ENCODE measurements at places on chromosomes 5 and 9.

- no peak for DNase-seq
Measured at GRCh38 chr5:41966401-41967105, 41.5 kb downstream of the FBXO4 start.

GRCh38 chr9:107472581-107473340, 16.8 kb downstream of the KLF4 start:
- DNase-seq, result no peak

DNA sequence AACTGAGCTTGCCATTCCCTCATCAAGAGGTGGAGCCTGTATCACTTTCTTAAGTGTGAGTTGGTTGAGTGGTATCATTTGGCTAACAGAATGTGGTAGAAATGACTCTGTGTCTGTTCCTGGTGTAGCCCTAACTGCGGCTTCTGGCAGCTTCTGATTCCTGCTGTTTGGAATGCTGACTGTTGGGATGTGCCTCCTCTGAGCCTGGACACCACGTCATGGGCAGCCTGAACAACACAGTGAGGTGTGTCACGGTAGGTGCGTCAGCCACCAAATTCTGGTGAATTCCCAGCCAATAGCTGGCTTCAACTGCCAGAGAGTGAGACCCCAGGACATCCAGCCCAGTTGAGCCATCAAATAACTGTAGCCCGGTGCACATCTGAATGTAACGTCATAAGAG, 6.1 kb upstream of the C9orf152 start:
- no peak for DNase-seq

- DNase-seq, result no peak
Measured at GRCh38 chr5:50867140-50867539, 200.7 kb downstream of the PARP8 start.

DNA sequence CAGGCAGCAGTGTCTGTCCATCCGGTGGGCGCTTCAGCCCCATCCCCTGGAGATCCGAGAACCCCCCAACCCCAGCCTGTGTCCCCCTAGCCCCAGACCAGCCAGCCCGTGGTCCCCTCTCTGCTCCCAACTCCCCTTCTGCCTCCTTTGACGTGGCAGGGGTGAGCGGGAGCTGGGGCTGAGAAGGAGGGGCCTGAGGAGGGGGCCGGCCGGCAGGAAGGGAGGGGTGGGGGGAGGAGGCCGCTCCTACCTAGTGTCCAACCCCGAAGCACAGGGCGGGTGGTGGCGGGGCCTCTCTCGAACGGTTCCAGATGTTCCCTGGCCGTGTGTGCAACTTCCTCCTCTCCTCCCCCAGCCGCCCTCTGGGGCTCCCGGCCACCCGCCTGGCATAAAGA, 31.0 kb downstream of the GOLGA2 start:
- DNase-seq, result no peak

DNA sequence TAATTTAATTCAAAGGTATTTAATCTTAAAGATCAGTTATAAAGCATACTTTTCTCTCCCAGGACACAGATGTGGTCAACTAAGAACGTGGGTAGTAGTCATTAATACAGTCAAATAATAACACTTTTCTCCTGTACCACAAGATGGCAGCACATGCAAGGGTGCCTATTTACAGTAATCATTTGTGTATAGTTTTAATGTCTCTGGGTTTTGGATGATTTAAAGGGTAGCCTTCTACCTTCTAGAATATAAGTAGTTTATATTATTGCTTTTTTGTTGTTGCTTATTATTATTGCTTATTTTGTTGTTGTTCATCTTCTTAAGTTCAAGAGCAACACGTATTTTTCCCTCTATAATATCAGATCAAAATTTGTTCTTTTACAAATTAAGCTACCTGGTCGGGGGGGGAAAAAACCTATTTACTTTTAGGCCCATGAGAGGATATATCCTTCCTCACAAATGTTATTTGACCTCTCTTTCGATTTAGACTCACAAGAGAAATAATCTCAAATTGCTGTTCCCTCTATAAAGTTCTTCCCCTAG, 59.6 kb upstream of the SLC27A6 start:
- peak; percentile 31 for DNase-seq

- DNase-seq, result no peak
Measured at GRCh38 chr5:122421374-122422079, 109.5 kb downstream of the SNCAIP start.

DNA sequence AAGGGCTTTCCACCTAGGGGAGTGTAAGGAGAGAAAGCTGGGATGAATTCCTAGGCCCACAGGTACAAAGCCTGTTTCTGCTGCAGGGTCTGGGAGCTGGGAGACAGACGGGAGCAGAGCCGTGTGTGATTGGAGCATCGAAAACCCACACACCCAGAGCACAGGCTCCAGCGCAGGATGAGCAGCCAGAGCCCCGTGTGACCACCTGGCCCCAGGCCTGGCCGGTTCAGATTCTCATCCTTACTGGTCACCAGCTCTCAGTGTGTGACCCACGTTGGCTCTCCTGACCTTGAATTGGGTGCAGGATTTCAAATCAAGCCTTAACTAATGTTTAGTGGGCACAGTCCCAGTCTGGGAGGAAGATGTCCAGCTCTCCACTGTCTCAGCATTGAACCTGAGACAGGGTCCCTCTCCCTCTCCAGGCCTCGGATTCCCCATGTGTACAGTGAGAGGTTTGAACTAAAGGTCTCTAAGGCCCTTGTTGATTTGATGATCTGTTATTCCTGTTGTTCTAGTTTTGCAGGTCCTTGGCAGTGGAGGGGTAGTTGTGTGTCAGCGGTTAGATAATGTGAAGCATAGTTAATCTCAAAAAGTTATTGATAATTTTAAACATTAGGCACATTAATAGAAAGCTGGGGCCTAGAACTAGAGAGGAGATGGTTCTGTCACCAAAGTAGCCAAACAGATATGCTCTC, 50.1 kb downstream of the PPARGC1B start:
- DNase-seq, result no peak

GRCh38 chr9:128920381-128921058, at the start of gene PHYHD1:
Gene PHYHD1 (plus strand): TSS chr9:128920982. CDS start chr9:128922324, 1,342 bp downstream.
- DNase-seq, result no peak

GRCh38 chr5:16108418-16108817, 71.2 kb downstream of the MARCHF11 start:
- no peak for DNase-seq

- no peak for DNase-seq
Measured at GRCh38 chr5:68798877-68799843, 294.7 kb upstream of the SLC30A5 start.

DNA sequence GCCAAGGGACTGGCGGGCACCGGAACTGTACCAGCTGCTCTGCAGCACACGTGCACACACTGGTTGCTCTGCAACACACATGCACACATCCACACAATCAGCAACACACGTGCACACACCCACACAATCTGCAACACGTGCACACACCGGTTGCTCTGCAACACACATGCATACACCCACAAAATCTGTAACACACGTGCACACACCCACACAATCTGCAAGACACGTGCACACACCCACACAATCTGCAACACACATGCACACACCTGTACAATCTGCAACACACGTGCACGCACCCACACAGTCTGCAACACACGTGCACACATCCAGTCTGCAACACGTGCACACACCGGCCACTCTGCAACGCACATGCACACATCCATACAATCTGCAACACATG, 17.9 kb downstream of the PLEKHG4B start:
- DNase-seq, result no peak

DNA sequence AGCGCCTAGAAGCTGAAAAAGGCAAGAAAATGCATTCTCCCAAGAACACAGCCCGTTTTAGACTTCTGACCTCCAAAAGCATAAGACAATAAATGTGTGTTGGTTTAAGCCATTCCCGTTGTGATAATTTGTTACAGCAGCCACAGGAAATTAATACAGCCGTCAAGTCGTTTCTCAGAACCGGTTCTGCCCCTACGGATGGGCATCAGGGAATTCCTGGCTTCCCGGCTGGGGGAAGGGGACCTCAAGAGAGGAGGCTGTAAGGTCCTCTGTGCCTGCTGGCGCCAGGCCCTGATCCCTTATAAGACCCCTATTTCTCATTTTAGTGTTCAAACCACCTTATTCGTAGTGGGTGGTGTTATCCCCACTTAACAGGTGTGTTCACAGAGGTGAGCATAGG, 50.6 kb upstream of the RPL26L1 start:
- no peak for DNase-seq

- no peak for DNase-seq
Measured at GRCh38 chr5:2276101-2276500, 393.4 kb upstream of the IRX4 start.

- no peak for DNase-seq
Measured at GRCh38 chr9:120937127-120937526, 10.5 kb upstream of the TRAF1 start.

GRCh38 chr9:38228331-38229103, 159.5 kb upstream of the SHB start:
- DNase-seq, result no peak

- DNase-seq, result no peak
Measured at GRCh38 chr5:95962475-95962773, 773 bp upstream of the ELL2 start.

GRCh38 chr5:105688227-105688792, 1982.4 kb downstream of the EFNA5 start:
- no peak for DNase-seq

DNA sequence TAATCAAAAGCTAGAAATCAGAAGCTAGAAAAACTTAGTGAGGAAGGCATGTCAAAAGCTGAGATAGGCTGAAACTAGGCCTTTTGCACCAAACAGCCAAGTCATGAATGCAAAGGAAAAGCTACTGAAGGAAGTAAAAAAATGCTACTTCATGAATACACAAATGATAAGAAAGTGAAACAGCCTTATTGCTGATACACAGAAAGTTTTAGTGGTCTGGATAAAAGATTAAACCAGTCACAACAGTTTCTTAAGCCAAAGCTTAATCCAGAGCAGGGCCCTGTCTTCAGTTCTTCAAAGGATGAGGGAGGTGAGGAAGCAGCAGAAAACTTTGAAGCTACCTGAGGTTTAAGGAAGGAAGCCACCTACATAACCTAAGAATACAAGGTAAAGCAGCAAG, 102.5 kb upstream of the SH3GL2 start:
- DNase-seq, result no peak

- DNase-seq, result no peak
Measured at GRCh38 chr9:72394066-72394465, 29.1 kb upstream of the ZFAND5 start.

GRCh38 chr5:80048084-80048780, 13.1 kb downstream of the THBS4 start:
- no peak for DNase-seq

DNA sequence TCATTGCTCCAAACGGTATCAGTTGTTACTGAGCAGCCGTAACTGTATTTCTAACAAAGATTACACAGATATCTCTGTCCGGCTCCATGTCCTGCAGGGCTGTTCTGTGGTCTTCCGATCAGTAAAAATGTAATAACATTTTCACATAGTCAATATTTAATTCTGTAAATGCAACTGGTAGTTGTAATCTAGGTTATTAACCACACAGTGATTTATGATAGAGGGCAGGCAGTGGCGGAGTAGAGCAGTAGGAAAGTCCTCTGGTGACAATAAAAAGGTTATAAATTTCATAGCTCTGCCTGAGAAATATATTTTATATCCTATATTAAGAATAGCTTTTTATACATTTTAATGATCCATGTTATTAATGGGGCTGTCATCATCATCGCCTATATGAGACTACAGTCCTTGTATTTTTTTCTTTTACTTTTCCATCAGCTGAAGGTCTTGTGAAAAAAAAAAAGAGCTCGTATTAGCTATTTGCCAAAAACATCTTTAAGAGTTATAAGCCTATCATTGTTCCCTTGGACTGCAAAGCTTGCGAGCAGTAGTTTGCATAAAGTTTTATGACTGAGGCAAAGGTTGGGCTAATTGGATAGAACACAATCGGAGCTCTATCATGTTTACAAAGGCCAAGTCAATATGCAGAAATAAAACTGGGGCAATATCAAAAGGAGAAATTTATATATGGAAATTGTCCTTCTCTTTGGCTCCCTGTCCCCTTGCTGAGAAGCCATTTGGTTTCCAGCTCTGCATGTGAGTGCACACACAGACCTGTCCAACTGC, 648.0 kb downstream of the IRX1 start:
- DNase-seq, result no peak

GRCh38 chr5:96474073-96474472, 41.0 kb upstream of the PCSK1 start:
- DNase-seq, result no peak

DNA sequence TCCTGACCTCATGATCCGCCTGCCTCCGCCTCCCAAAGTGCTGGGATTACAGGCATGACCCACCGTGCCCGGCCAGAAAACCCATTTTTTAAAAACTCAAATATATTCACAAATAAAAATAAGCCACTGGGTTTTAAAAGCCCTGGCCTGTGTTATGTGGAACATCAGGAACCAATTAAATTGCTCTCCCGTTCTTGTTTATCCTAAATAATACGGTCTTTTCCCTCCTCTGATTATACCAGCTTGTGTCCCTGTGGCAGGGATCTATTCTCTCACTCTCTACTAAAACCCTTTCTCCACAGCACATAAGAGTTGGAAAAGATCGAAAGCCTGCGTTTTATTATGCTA, 30.1 kb upstream of the LPAR1 start:
- DNase-seq, result no peak

GRCh38 chr5:180592176-180592575, 877 bp upstream of the SCGB3A1 start:
- DNase-seq, result no peak

DNA sequence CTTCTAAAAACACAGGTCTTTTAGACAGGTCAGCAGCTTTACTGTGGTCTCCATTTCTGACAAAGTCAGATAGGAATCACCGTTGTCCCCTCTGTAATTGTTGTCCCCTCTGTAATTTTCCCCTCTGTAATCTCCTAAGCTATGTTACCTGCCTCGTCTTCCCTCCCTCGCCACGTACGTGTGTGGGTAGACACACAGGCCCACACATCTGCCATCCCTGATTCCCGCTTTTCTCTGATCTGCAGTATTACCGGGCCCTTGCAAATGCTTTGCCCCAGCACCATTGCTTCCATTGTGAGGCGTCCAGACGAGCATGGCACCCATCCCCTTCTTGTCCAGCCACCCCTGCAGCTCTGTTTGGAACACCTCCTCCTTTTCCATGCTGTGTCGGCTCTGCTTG, 45.0 kb upstream of the POMT1 start:
- DNase-seq, result no peak

GRCh38 chr5:21152611-21153010, 1164.6 kb upstream of the CDH18 start:
- no peak for DNase-seq

- no peak for DNase-seq
Measured at GRCh38 chr9:16825331-16825725, 45.1 kb downstream of the BNC2 start.

- no peak for DNase-seq
Measured at GRCh38 chr5:138792195-138792790, 39.1 kb downstream of the CTNNA1 start.

- DNase-seq, result no peak
Measured at GRCh38 chr5:148830211-148830610, 3.8 kb downstream of the ADRB2 start.

- DNase-seq, result no peak
Measured at GRCh38 chr9:90872835-90873294, 71.2 kb downstream of the SYK start.

- no peak for DNase-seq
Measured at GRCh38 chr9:105342147-105342505, 97.7 kb downstream of the SLC44A1 start.
